ENCODE measurements at places on chromosomes 12 and 14. TPM values are rescaled to one million over a fixed set of nuclear protein-coding genes. Genes with fewer than 3 reads are reported as not detected.

GRCh38 chr12:43271659-43272058 is 280.3 kb downstream of the ADAMTS20 start:
- no peak for DNase-seq

- DNase-seq: no peak
These were observed 94.6 kb downstream of the PPM1A start for GRCh38 chr14:60343571-60344071.

- peak; percentile 67 for DNase-seq
These were observed 15.8 kb upstream of the CPNE8 start for GRCh38 chr12:38921025-38921677.

DNA sequence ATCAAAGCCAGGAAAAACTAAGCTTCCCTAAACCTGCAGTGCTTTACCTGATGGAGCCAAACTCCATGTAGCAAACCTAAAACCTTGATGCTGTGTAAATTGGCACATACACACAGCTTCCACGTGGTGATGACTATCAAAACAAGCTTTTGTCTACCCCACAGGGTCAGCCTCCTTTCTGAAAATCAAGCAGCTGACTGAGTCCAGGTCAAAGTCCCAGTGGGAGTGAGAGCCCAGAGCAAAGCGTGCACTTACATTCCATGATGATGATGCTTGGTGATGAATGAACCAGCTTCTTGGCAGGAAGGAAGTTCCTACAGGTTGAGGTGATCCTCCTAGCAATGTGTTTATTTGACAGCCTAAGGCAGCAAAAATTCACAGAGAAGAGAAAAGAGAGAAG is 630.0 kb upstream of the TBX3 start:
- peak; percentile 25 for DNase-seq

TRPV4 gene
- total RNA-seq: not detected
